A673 (cell line): ENCODE measurements at places on chromosomes 4 and X.

DNA sequence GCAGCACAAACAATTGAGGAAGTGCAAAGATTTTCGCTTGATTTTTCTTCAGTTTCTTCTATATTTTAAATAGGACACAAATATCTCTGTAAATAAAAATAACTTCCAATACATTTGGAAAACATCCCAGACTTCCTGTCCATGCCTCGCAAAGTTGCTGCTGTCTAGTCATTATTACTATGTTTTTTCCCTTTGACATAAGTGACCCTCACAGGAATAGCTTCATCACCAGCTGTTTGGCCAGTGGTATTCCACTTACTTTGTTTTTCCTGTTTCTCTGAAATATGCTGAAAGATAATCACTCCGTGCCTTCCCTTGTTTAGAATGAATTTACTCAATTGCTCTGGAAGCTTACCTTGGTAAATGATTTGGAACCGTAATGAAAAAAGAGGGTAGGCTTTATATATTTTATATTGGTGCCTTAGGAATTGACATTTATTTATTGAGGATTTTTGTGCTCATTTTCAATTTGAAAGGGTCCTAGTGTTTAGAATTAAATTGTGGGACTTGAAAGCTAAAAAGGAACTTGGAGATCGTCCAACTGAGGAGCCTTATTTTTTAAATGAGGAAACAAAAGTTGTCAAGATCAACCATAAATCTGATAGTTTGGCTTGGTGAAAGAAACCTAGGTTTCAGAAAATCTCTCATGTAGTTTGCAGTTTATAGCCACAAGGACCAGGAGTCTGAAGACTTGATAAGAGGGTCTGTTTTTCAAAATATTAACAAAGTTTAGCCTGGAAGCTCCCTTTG lies 65.6 kb downstream of the CDKL5 start:
- DNase-seq = no peak

DNA sequence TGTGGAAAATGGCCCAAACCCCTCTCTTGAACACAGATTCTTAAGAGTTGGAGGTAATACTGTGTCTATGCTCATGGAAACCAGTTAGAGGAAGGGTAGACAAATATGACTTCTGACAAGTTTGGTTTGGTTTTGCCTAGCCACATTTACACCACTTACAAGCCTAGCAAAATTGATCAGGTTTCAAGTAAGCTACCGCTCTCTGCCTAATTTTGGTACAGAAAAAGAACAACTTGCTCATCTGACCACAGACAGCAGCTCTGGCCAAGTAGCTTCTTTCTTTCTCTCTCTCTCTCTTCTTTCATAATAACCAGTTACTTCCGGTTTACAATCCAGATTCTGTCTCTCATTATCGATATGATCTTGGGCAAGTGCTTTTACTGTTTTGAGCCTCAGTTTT lies 260.0 kb downstream of the GLUD2 start:
- DNase-seq = no peak

GRCh38 chr4:100372432-100372831 lies 145.4 kb downstream of the EMCN start:
- DNase-seq = peak; percentile 50

GRCh38 chr4:117965622-117966021 lies 68.7 kb upstream of the NDST3 start:
- peak; percentile 41 for DNase-seq

GRCh38 chr4:77092975-77093374 lies 17.2 kb upstream of the CCNI start:
- DNase-seq = no peak

- no peak for DNase-seq
These were observed at the start of gene PDGFRA for GRCh38 chr4:54228961-54229501. TSS of gene PDGFRA (plus strand) at chr4:54229293. CDS start at chr4:54258769, 29,476 bp downstream.

DNA sequence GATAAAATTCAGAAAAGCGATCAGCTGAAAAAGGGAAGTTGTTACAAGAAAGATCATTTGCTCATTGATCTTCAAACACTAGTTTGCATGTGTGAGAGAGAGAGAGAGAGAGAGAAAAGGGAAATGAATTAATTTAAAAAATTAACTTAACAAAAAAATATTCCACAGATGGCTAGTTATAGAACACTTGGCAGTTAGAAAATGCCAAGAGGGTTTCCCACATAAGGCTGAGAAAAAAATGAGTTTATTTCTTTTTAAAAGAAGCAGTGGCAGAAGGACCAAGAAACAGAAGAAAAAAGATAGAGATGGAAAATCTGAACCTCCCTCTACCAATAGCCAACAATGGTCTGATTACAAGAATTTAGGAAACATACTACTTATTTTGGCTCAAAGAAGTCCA lies 47.1 kb downstream of the FGF13 start:
- no peak for DNase-seq

DNA sequence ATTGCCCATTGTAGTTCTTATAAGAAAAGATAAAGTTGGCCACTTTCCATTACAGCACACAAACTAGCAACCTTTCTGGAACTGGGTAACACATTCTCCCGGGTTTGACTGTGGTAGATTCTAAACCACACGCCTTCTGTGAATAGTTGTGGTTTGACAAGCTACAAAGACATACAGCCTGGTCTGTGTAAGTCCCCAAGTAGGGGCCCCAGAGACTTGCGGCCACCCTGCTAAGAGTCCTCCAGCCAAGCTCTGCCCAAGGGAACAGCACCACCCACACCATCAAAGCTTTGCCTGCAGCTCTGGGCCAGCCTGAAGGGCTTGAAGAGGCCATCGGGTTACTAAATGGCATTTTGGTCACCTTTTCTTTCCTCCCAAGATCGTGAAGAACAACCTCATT lies 203.4 kb downstream of the MAML3 start:
- DNase-seq = no peak

DNA sequence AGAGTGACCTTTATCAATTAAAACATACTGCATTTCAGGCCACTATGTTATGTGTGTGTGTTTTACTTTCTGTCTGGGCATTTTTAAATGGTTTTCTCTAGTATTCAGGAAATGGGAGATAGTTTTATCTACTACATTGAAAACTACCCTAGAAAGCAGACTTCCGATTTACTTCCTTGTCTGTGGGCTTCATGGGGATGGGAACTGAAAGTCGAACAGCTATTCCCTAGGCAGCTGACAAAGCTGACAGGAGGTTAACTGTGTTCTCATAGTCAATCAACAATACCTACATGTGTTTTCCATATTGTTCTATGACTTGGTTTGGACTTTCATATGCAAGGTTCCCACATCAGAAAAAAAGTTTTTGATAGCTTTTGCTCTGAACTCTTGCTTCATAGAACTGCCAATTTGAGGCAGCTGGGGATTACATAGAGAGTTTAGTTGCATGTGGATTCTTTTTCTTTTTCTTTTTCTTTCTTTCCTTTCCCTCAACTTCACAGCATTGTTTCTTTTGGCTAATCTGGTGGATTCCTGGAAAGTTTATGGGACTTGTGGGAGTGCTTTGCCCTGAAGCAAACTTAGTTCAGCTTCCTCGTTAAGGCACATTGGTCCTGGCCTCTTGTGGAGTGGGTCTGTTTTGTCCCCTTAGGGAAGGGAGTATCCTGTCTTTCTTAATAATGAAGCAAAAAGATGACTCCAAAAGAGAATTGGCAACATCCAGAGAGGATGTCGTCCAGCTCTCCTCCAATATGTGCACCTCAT lies 327.1 kb upstream of the GIMD1 start:
- no peak for DNase-seq

DNA sequence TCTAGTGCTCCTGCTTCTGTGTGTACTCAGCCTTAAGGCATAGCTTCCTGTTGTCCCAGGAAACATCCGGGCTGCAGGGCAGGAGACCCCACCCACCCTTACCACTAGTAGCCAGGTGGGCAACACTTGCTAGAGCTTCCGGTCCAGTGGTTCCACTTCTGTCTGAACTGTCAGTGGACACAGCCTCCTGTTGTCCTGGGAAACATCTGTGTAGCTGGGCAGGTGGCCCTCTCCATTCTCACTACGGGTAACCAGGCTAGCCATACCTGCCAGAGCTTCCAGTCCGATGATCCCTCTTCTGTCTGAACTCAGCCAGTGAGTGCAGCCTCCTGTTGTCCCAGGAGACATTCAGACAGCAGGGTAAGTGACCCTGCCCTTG lies 372.2 kb downstream of the INPP4B start:
- no peak for DNase-seq

DNA sequence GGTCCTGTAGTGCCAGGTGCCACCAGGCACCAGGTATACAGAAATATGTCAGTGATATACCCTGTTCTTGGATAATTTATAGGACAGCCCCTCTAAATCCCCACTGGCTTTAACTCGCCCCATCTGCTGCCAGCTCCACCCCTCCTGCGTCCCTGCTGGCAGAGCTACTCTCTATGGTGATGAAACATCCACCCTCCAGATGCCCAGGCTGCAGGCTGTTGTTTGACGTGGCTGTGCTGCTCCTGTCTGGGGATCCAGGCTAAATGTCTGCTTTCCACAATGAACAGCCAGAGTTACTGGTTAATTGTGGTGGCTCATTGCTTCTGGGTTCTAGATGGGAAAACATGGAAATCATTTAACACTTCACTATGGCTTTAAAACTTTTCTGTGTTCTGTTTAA lies 12.9 kb downstream of the NHSL2 start:
- no peak for DNase-seq

- peak; percentile 7 for DNase-seq
These were observed 159.6 kb downstream of the TET2 start for GRCh38 chr4:105306158-105306781.

DNA sequence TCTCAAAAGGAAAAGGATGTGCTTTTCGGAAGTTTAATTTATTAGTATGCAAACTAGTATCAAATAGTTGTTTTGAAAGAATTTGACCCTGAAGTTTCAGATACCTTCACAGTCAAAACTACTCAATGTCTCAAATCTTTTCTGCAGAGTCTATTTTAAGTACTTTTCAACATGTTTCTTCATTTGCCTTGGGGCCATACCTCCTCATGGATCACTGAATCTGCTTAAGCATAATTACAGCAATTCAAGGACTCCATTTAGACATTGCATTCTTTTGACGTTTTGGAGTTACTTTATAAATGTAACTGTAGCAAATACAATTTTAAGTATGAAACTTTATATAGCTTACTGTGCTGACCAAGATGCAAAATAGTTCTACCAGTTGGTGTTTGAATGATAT lies 25.5 kb downstream of the PALLD start:
- peak; percentile 30 for DNase-seq

- no peak for DNase-seq
These were observed 27.2 kb downstream of the AASDH start for GRCh38 chr4:56360071-56360470.

GRCh38 chrX:46582325-46582724 lies 8.8 kb downstream of the CHST7 start:
- no peak for DNase-seq

- peak; percentile 24 for DNase-seq
These were observed 193.6 kb downstream of the SOWAHB start for GRCh38 chr4:76704133-76704881.

- DNase-seq = no peak
These were observed 1.2 kb upstream of the CD40LG start for GRCh38 chrX:136646602-136647239.

DNA sequence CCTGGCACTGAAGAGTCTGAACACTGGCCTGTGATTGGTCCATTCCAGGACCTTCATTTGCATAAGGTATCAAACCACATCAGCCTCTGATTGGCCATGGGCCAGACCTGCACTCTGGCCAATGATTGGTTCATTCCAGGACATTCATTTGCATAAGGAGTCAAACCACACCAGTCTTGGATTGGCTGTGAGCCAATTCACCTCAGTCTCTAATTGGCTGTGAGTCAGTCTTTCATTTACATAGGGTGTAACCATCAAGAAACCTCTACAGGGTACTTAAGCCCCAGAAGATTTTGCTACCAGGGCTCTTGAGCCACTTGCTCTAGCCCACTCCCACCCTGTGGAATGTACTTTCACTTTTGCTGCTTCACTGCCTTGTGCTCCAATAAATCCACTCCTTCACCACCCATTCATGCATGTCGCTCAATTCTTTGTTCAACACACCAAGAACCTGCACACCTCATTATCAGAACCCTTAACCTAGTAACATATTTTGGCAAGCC lies 14.2 kb upstream of the HERC5 start:
- DNase-seq = peak; percentile 9

GRCh38 chrX:119518371-119518770 lies 46.8 kb downstream of the STEEP1 start:
- no peak for DNase-seq

DNA sequence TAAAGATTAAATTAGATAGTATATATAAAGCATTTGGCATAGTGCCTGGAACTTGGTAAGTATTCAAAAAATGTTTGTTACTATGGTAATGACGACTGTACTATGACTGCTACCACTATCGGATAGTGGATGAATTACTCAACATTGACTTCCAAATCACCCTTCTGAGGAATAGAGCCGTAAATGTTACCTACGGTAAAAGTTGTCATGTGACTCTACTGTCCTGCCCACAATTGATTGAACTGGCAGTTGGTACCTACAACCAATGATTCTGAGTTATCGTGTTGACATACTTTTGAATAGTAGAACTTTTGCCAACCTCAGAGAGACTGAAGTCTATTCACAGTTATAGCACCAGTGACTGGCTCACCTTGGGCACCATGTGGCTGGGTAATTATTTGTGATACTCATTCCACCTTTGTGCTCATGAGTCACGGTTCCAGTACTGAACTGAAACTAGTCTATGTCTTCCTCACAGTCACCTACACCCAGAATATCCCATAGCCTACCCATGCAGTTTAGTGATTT lies 185.5 kb upstream of the PITX2 start:
- DNase-seq = peak; percentile 41

DNA sequence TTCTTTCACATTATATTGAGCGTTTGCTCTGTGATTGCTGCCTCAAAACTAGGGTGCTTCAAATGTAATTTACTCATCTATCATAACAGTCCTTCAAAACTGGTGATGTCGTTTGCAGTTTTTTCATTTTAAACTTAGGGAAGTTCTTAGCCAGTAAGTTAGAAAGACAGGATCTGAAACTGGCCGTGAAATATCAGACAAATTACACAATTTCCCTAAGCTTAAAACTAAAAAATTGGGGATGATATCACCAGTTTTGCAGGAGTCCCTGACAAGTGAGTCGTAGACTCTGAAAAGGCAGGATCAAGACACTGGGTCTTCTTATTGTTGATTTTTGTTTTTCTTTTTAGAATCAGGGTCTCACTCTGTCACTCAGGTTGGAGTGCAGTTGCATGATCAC lies 44.8 kb downstream of the MOB1B start:
- no peak for DNase-seq

DNA sequence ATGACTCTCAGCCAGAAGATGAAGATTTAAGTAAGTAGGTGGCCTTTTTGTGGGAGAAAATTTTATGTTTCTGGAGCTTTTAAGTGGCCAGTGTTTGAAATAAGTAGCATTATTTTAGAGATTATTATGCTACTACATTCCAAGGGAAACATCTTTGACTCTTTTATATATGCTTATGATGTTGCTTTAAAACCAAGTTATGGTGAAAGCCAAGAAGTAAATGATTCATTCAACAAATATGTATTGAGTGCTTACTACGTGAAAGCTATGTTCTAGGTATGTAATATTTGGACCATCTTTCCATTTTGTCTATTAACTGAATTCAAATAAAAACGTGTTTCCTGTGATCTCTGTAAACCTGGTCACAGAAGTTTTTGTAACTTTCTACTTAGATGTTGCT lies 58.3 kb downstream of the ZFX start:
- no peak for DNase-seq

GRCh38 chr4:122621016-122621507 lies at the start of gene IL21:
TSS of gene IL21 (minus strand) at chr4:122621066. CDS start at chr4:122621011, 55 bp downstream.
- DNase-seq = no peak
